ENCODE measurements at places on chromosomes 5 and 9. TPM values are rescaled to one million over a fixed set of nuclear protein-coding genes. Genes with fewer than 3 reads are reported as not detected.

PCDHB5 gene
- not detected for total RNA-seq

DNA sequence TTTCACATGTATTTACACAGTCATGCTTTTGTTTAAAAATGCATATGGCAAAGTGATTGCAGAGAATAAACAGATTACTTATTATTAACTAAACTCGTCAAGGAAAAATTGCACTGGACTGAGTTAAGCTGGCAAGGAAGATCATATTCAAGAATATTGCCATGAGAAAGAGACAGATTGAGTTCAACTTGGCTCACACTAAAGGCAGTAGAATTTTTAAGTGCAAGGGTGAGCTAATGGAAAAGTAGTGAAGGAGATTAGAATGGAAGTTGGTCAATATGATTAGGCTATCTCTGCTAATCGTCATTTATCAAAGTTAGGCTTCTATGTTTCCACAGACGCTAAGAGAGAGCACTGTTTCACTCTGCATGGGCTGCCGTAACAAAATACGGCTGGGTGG is 557.6 kb downstream of the PRR16 start:
- no peaks in the 10 kb centered on the region for H3K27me3 ChIP-seq
- no peak for DNase-seq
- no peaks in the 10 kb centered on the region for H3K4me1 ChIP-seq
- no peak overlapping the region for H3K4me3 ChIP-seq
- no peak overlapping the region for H3K27ac ChIP-seq

GRCh38 chr5:106163233-106163632 is 1507.5 kb downstream of the EFNA5 start:
- DNase-seq: no peak
- no peaks in the 10 kb centered on the region for H3K36me3 ChIP-seq
- no peaks in the 10 kb centered on the region for H3K4me1 ChIP-seq

GRIA1 gene
- not detected for total RNA-seq

DNA sequence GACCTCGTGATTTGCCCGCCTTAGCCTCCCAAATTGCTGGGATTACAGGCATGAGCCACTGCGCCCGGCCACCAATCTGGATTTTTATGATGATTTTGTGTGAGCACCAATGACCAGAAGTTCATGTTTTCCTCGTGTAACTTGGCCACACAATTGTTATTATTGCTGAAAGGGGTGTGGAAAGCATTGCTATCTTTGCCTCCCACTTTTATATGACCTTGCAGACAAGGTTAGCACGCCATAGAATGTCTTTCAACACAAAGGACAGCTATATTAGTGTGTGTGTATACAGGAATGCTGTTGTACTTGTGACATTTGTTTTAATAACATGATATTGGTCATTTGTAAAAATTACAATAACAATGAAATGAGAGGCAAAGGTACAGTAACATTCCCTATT is 155.0 kb upstream of the ERCC6L2 start:
- H3K4me1 ChIP-seq: peaks cover 26% of the 10 kb centered on the region
- H3K4me3 ChIP-seq: no peak overlapping the region
- DNase-seq: no peak

LHX6 gene
- not detected for total RNA-seq

DNA sequence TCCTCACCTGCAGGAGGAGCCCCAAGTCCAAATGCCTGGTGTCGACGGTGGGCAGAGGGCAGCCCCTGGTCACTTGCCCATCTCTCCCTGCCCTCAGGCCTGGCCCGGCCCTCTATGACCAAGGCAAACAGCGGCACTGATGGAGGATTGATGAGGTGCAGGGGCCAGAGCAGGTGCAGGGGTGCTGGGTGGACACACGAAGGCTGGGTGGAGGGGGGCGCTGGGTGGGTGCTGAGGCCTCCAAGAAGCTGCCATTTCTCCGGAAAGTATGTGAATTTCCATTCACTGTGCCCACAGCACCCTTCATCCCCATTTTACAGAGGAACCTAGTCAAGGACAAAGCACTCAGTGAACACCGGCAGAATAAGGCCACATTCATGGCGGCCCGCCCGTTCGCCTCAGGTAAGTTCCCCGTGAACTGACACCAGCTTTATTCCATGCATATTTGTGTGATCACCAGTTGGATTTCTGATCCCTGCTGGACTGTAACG is 143.8 kb upstream of the PPP1R26 start:
- no peaks in the 10 kb centered on the region for H3K27me3 ChIP-seq
- H3K4me3 ChIP-seq: no peak overlapping the region
- no peak overlapping the region for H3K27ac ChIP-seq
- no peaks in the 10 kb centered on the region for H3K36me3 ChIP-seq
- H3K4me1 ChIP-seq: no peaks in the 10 kb centered on the region
- DNase-seq: no peak

- no peak overlapping the region for H3K27ac ChIP-seq
- no peaks in the 10 kb centered on the region for H3K4me1 ChIP-seq
- H3K27me3 ChIP-seq: no peaks in the 10 kb centered on the region
- DNase-seq: no peak
- H3K4me3 ChIP-seq: no peak overlapping the region
These were observed 11.3 kb downstream of the C9 start for GRCh38 chr5:39352951-39353350.

KCNIP1 gene
- total RNA-seq: not detected

FXN gene
- total RNA-seq: 21.7 TPM

- no peak overlapping the region for H3K27ac ChIP-seq
- no peaks in the 10 kb centered on the region for H3K36me3 ChIP-seq
- no peak for DNase-seq
- H3K27me3 ChIP-seq: peaks cover 2% of the 10 kb centered on the region
- no peak overlapping the region for H3K4me3 ChIP-seq
- H3K4me1 ChIP-seq: no peaks in the 10 kb centered on the region
These were observed 193.2 kb downstream of the CACNA1B start for GRCh38 chr9:138070815-138071214.

GRCh38 chr9:15133488-15133887 is 173.5 kb downstream of the TTC39B start:
- H3K27ac ChIP-seq: no peak overlapping the region
- peaks cover 2% of the 10 kb centered on the region for H3K27me3 ChIP-seq
- peaks cover 12% of the 10 kb centered on the region for H3K4me1 ChIP-seq

GRCh38 chr5:113093558-113093957 is 117.0 kb downstream of the DCP2 start:
- H3K4me3 ChIP-seq: no peak overlapping the region
- H3K27ac ChIP-seq: no peak overlapping the region
- peaks cover 3% of the 10 kb centered on the region for H3K27me3 ChIP-seq
- DNase-seq: no peak
